ENCODE measurements at places on chromosomes 5 and 9. TPM values are rescaled to one million over a fixed set of nuclear protein-coding genes. Genes with fewer than 3 reads are reported as not detected.

GHR gene
- total RNA-seq, result 7.9 TPM

ADAMTS2 gene
- 10.5 TPM for total RNA-seq

- no peak overlapping the region for H3K4me3 ChIP-seq
- DNase-seq, result no peak
- no peak overlapping the region for H3K27ac ChIP-seq
Measured at GRCh38 chr9:136193127-136193890, 11.6 kb downstream of the LHX3 start.

C9orf153 gene
- total RNA-seq, result 0.41 TPM

- H3K4me3 ChIP-seq, result no peak overlapping the region
- peaks cover 1% of the 10 kb centered on the region for H3K36me3 ChIP-seq
- no peak overlapping the region for H3K27ac ChIP-seq
- DNase-seq, result no peak
- H3K4me1 ChIP-seq, result no peaks in the 10 kb centered on the region
Measured at GRCh38 chr5:102932781-102933180, 177.7 kb downstream of the PAM start.

GRCh38 chr5:171606414-171607024, 179.1 kb upstream of the SMIM23 start:
- peaks cover 24% of the 10 kb centered on the region for H3K27me3 ChIP-seq
- DNase-seq, result no peak
- H3K4me1 ChIP-seq, result peaks cover 2% of the 10 kb centered on the region

DNA sequence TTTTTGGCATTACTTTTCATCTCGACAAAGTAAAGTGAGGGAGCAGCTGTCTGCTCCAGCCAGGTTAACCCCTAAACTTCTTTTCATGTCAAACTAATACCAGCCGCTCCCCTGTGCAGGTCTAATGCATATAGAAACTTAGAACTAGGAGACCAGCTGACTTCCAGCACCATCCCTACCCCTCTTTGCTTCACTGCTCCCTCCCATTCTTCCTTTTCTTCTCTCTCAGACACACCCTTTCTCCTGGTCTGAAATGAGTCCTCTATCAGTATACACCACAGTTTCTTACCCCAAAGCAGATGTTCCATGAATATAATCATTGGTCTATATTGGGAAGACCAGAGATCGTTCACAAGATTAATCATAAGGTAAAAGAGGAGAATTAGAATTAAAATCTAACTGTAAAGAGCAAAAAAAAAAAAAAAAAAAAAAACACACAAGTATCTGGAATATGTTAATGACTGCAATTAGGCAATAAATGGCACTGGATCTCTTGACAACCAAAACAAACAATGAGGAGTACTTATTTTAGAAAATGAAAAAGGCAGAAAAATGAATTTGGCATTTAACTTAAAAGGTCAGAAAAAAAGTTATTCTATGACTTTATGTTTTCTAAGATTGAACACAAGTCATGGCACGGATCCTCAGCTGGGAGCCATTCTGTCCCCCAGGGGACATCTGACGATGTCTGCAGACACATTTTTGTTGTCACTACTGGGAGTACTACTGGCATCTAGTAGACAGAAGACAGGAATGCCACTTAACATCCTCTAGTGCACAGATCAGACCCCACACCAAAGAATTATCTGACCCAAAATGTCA, 209.8 kb downstream of the PJA2 start:
- H3K27ac ChIP-seq, result no peak overlapping the region
- no peak for DNase-seq
- H3K4me3 ChIP-seq, result no peak overlapping the region
- no peaks in the 10 kb centered on the region for H3K36me3 ChIP-seq
- H3K27me3 ChIP-seq, result peaks cover 3% of the 10 kb centered on the region

NRG2 gene
- 2.8 TPM for total RNA-seq

- H3K27ac ChIP-seq, result no peak overlapping the region
- peaks cover 10% of the 10 kb centered on the region for H3K27me3 ChIP-seq
- H3K4me3 ChIP-seq, result no peak overlapping the region
- H3K36me3 ChIP-seq, result no peaks in the 10 kb centered on the region
- peaks cover 7% of the 10 kb centered on the region for H3K4me1 ChIP-seq
Measured at GRCh38 chr5:32802764-32803163, 91.6 kb downstream of the NPR3 start.

All from mesothelial cell of epicardium (in vitro differentiated cells).